ENCODE measurements at places on chromosomes 5 and 9.

- no peak overlapping the region for H3K27ac ChIP-seq
- no peaks in the 10 kb centered on the region for H3K27me3 ChIP-seq
- DNase-seq = no peak
- no peak overlapping the region for H3K4me3 ChIP-seq
- peaks cover 19% of the 10 kb centered on the region for H3K4me1 ChIP-seq
Measured at GRCh38 chr9:82920154-82920553, 142.8 kb downstream of the RASEF start.

- peaks cover 7% of the 10 kb centered on the region for H3K4me1 ChIP-seq
- H3K27ac ChIP-seq = no peak overlapping the region
- no peaks in the 10 kb centered on the region for H3K27me3 ChIP-seq
- DNase-seq = no peak
Measured at GRCh38 chr5:172535108-172535445, 80.8 kb upstream of the SH3PXD2B start.

GRCh38 chr9:105712297-105712696 lies 18.0 kb downstream of the TMEM38B start:
- no peak for DNase-seq
- H3K4me3 ChIP-seq = no peak overlapping the region

GRCh38 chr5:103110403-103110802 lies 9.5 kb downstream of the GIN1 start:
- H3K27me3 ChIP-seq = no peaks in the 10 kb centered on the region
- H3K27ac ChIP-seq = no peak overlapping the region
- H3K4me1 ChIP-seq = no peaks in the 10 kb centered on the region
- DNase-seq = no peak
- no peak overlapping the region for H3K4me3 ChIP-seq
- peaks cover 13% of the 10 kb centered on the region for H3K36me3 ChIP-seq

GRCh38 chr5:116572350-116573278 lies 2.0 kb downstream of the SEMA6A start:
- peak overlapping the region; percentile 82 for H3K27ac ChIP-seq
- H3K4me3 ChIP-seq = peak overlapping the region; percentile 69
- peaks cover 2% of the 10 kb centered on the region for H3K4me1 ChIP-seq
- peaks cover 3% of the 10 kb centered on the region for H3K36me3 ChIP-seq
- no peaks in the 10 kb centered on the region for H3K27me3 ChIP-seq

DNA sequence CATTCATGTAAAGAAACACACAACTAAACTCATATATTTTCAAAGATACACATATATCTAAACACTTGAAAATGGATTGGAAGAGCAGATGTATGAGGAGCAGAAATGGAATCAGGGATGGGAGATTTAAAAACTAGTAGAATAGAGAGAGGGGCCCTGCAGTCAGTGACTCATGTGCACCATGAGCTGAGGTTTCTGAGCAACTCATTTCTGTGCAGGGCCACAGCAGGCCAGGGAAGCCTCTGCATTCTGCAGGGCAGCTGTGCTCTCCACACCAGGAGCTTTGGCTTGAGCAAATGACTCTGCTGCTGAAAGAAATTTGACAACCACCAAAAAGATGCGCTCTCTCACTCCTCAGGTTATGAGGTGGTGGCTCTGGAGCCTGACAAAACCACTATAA lies 27.1 kb downstream of the LHX6 start:
- H3K27me3 ChIP-seq = no peaks in the 10 kb centered on the region
- DNase-seq = no peak
- no peaks in the 10 kb centered on the region for H3K4me1 ChIP-seq
- H3K4me3 ChIP-seq = no peak overlapping the region
- H3K27ac ChIP-seq = no peak overlapping the region

DNA sequence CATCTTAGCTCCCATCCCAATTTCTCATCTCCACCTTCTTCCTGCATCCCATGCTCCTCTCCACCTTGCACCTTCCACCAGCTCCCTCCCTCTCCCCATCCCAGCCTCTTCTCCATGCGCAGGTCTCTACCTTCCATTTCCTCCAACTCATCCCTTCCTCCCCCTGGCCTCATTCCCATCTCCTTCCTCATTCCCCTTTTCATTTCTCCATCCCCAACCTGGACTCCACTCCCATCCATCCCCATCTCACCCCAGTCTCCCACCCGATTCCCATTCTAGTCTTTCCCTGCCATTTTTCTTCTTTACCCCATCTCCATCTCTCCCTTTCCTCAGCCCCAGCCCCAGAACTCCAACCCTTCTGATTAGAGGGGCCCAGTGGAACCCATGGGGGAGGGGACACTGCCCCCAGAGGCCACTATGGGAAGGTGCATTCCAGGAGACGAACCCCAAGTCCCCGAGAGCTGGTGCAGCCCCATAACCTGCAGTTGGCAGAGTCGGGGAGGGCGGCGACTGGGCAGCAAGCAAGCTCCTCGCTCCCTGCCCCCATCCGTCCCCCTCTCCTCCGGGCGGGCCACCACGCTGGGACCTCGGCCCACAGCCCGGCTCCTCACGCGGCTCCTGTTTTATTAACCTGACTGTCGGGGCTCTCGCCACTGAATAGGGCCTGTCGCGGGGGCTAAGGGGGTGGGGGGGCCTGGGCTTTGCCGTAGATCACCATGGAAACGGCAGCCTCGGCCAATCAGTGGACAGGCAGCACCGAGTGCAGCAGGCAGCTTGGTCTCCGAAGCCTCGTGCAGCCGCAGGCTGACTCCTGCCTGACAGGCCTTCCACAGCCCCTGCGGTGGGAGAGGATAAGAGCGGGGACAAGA lies 66.7 kb downstream of the PCDH1 start:
- DNase-seq = peak; percentile 69
- peaks cover 46% of the 10 kb centered on the region for H3K4me1 ChIP-seq
- no peaks in the 10 kb centered on the region for H3K27me3 ChIP-seq
- H3K36me3 ChIP-seq = no peaks in the 10 kb centered on the region
- peak overlapping the region; percentile 32 for H3K27ac ChIP-seq

GRCh38 chr9:121305269-121305994 lies 37.5 kb downstream of the GSN start:
- H3K36me3 ChIP-seq = no peaks in the 10 kb centered on the region
- peaks cover 5% of the 10 kb centered on the region for H3K4me1 ChIP-seq
- peaks cover 9% of the 10 kb centered on the region for H3K27me3 ChIP-seq
- H3K27ac ChIP-seq = no peak overlapping the region

- DNase-seq = no peak
- H3K27me3 ChIP-seq = no peaks in the 10 kb centered on the region
- no peak overlapping the region for H3K27ac ChIP-seq
- no peak overlapping the region for H3K4me3 ChIP-seq
- H3K36me3 ChIP-seq = no peaks in the 10 kb centered on the region
- H3K4me1 ChIP-seq = no peaks in the 10 kb centered on the region
Measured at GRCh38 chr9:79371948-79372555, 199.7 kb upstream of the TLE4 start.

GRCh38 chr9:95217936-95218335 lies 99.6 kb downstream of the FANCC start:
- peaks cover 4% of the 10 kb centered on the region for H3K4me1 ChIP-seq
- DNase-seq = no peak
- H3K36me3 ChIP-seq = no peaks in the 10 kb centered on the region
- no peak overlapping the region for H3K4me3 ChIP-seq
- H3K27me3 ChIP-seq = no peaks in the 10 kb centered on the region

DNA sequence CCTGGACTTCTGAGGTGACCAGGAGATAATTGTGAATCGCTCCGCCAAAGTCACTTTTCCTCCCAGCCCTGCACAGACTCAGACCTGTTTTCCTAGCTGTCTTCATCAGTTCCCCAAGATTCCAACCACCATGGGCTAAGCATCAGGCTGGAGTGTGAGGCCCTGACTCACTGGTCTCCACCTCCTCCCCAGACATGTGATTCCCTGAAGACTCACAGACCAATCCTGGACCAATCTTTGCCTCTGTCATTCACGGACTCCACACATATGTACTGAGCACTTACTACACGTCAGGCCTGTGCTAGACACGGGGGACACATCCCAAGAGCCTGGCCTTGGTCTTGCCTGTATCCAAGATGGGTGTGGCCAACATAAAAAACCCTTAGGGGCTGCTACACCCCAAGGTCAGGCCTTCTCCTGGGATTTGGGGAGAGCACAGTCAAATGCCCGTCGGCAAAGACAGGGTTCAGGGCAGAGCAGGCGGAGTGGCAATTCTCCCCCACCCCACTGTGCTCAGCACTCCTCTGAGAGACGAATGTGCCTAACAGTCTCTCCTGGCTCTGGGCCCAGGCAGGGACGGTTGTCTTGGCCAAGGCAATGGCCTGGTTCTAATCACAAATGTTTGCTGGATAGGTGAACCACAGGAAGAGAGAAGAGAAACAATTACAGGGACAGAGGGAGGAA lies 11.9 kb downstream of the EEIG1 start:
- no peaks in the 10 kb centered on the region for H3K36me3 ChIP-seq
- H3K27me3 ChIP-seq = no peaks in the 10 kb centered on the region
- peaks cover 41% of the 10 kb centered on the region for H3K4me1 ChIP-seq

GRCh38 chr9:81128701-81129100 lies 560.6 kb downstream of the TLE1 start:
- no peaks in the 10 kb centered on the region for H3K27me3 ChIP-seq
- no peak for DNase-seq
- H3K4me3 ChIP-seq = no peak overlapping the region
- H3K36me3 ChIP-seq = no peaks in the 10 kb centered on the region
- H3K27ac ChIP-seq = no peak overlapping the region
- H3K4me1 ChIP-seq = peaks cover 1% of the 10 kb centered on the region

GRCh38 chr5:103475629-103476240 lies 86.9 kb downstream of the NUDT12 start:
- H3K36me3 ChIP-seq = no peaks in the 10 kb centered on the region
- no peak overlapping the region for H3K4me3 ChIP-seq
- no peaks in the 10 kb centered on the region for H3K27me3 ChIP-seq

All from neuronal stem cell (in vitro differentiated cells).